ENCODE measurements at places on chromosomes 5 and 9.

GRCh38 chr5:35622974-35623373 is 5.3 kb downstream of the SPEF2 start:
- DNase-seq: no peak

- no peak for DNase-seq
These were observed 84.6 kb downstream of the PLPP1 start for GRCh38 chr5:55450050-55450765.

DNA sequence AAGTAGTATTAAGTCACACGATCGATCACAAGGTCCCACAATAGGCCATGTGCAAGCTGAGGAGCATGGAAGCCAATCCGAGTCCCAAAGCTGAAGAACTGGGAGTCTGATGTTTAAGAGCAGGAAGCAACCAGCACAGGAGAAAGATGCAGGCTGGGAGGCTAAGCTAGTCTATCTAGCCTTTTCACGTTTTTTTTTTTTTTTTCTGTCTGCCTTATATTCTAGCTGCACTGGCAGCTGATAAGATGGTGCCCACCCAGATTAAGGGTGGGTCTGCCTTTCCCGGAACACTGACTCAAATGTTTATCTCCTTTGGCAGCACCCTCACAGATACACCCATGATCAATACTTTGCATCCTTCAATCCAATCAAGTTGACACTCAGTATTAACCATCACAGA is 6.5 kb downstream of the PPIP5K2 start:
- DNase-seq: no peak

- DNase-seq: no peak
These were observed 17.1 kb downstream of the IGIP start for GRCh38 chr5:140142856-140143255.

- DNase-seq: no peak
These were observed 1.6 kb downstream of the DMXL1 start for GRCh38 chr5:119072496-119072895.

- DNase-seq: no peak
These were observed 74.6 kb upstream of the PLPP1 start for GRCh38 chr5:55609413-55609812.

DNA sequence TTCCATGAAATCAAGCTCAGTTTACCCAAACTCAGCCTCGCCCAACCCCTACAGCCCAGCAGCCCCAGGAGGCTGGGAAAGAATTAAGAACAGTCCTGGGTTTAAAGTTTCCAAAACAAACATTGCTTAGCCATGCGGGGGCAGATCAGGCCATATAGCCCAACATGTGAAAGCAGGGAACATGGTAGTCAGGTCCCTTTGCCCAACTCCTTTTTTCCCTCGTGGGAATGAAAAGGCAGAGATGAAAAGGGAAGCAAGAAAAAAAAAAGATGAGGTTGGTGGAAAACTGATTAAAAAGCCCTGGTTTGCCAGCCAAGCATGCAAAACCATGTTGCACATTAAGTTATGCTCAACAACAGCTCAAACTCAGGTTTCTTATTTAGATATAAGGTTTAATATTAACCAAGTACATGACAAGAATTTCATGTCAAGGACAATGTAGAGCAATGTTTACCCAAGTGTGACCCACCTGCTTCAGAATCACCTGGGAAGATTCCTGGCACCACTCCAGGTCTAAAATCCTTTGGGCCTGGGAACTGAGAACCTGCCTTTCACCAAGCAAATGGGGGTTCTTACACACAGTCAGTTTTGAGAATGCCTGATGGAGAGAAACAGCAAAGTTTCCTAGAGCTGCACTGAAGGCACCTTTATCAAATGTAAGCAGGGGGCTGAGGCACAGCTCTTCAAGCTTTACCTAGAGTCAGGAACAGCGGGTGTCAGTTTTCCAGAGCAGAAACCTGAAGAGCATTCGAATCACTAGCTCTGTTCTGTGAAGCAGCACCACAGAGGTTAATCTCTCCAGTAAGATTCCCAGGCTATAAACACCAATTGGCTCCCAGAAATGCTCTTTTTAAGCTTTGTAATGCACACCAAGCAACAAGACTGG is 1.7 kb downstream of the FREM1 start:
- no peak for DNase-seq

GRCh38 chr5:179769271-179769670 is 24.5 kb upstream of the LTC4S start:
- DNase-seq: no peak

DNA sequence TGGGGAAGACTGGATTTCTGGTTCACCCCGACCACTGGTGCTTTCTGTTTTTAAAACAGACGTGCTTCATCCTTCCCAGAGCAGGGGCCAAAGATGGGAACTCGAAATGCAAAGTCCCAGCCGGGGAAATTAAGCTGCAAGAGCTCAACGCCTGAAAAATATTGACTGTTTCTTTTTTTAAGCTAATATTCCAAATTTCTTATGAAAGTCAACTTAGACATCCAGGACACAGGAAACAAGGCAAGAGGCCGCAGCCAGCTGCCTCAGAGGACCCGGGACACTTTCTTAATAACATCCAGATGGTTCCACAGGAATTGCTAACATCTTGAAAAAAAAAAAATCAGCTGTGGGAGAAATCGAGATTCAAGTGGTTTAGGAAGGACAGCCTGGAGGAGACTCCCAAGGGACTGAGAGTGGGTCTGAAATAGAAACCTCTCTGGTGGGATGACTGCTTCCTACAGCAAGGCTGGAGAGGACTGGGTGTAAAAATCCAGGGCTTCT is 144.9 kb downstream of the FGF1 start:
- no peak for DNase-seq
